Right lobe of liver (tissue), 6 donors: ENCODE measurements at places on chromosomes 7 and 10.

- DNase-seq: no peak
Observed at GRCh38 chr7:132162556-132163144, 413.6 kb downstream of the PLXNA4 start.

- DNase-seq: peak; percentile 61
Observed at GRCh38 chr7:151864081-151864480, 12.8 kb downstream of the PRKAG2 start.

- DNase-seq: no peak
Observed at GRCh38 chr7:33129806-33130153, 416 bp downstream of the BBS9 start.

GRCh38 chr10:44935201-44935965, 24.2 kb upstream of the RASSF4 start:
- DNase-seq: no peak

- no peak for DNase-seq
Observed at GRCh38 chr7:41576166-41576565, 126.7 kb downstream of the INHBA start.

DNA sequence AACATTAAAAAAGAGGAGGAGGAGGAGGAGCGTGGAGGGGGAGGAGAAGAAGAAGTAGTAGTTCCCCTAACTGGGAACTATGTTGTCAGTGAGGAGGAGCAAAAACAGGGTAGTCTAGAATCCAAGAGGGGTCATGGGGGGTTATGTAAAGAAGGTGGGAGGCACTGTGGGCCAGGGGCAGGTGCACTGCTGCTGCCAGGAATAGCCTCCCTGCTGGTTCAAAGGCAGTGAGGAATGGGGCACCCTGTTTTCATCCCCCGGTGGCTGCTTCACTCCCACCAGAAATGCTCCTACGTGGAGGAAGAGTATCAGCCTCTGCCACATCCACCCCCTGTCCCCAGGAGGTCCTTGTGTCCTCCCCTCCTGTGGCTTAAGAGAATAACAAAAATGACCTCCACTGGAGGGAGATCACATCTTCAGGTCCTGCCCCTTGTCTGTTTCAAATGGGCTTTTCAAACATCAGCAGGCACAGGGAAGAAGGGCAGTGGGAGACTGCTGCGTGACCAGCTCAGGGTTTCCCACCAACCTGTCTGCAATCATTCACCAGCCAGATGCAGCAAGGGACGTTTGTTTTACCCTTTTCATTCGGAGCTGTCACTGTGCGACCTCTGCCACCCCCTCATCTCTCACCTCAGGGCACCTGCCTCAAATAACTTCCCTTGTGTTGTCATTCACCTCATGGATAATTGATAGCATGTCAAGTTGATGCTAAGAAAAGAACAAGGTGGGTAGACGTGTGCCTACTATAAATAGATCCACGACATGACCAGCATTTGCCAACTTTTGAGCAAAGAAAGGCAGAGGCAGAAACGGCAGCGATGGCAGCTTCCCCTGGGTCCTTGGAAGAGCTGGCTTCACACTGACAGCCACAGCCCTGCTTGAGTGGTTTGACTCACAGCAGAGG, 92.6 kb downstream of the DGKI start:
- DNase-seq: no peak

GRCh38 chr7:101342892-101343291, 19.8 kb upstream of the COL26A1 start:
- DNase-seq: no peak

GRCh38 chr10:16384021-16384420, 52.8 kb upstream of the PTER start:
- no peak for DNase-seq

GRCh38 chr10:114631090-114631665, 26.9 kb downstream of the ABLIM1 start:
- no peak for DNase-seq

DNA sequence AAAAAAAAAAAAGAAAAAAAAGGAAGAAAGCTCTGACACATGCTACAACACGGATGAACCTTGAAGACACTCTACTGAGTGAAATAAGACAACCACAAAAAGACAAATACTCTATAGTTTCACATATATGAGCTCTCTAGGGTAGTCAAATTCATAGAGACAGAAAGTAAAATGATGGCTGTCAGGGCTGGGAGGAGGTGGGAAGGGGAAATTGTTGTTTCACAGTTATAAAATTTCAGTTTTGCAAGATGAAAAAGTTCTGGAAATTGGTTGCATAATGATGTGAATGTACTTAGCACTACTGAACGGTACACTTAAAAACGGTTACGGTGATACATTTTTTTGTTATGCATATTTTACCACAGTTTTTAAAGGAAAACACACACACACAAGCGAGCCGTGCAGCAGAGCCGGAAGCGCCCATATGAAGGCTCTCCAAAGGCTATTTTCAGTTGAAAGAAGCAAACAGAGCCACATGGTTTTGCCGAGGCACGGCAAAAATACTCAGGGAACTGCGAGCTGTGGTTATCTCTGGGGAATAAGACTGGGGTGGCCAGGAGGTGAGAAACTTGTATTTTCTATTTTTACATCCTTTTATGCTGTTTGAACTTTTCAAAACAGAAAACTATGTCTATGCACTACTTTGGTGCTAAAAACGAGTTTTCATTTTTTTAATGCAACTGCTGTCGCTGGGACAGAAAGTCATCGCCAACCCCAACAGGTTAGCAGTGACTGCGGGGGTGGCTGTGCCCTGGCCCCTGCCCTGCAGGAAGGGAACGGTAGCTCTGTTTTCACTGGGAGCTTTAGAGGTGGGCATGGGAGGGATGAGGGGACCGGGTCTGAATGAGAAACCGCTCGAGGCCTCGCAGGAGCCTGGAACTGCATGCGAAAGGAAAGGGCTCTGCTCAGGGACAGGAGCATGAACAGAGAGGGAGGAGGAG, 132.9 kb downstream of the OAT start:
- DNase-seq: no peak

DNA sequence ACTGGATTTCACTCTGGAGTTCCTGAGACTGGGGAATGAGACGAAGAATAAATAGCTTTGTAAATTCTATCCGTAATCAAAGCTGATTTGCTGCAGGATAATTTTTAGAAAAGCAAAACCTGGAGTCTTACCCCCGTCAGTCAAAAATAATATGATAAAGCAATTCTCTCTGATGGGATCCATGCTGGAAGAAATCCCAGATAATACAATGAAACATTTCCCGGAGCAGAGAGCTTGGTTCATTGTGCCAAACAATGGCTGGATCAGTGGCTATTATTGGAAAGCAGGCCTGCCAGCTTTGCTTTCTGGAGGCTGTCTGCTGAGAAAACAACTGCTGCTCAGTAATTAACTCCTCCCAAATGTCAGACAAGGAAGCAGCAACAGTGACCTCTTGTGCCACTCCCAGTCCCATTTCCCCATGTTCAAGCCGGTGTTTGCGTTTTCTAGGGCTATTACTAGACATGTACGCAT, 609.4 kb upstream of the PCDH15 start:
- DNase-seq: no peak

DNA sequence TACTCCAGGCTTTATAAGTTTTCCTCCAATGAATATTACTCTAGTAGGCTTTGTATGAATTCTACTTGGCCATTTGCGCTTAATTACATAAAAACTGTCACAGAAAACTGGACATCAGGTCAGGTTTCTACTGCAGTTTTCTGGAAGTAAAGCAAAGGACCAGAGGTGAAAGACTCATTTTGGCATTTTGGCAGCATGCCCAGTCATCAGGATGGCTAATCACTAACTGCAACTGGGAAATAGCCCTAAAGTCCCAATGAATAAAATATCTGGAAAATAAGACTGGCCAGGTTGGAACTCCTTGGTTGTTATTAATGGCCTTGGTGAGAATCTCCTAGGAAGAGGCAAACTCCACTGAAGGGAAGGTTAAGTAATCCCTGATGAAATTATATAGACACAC, 75.5 kb downstream of the COPG2 start:
- DNase-seq: no peak

DNA sequence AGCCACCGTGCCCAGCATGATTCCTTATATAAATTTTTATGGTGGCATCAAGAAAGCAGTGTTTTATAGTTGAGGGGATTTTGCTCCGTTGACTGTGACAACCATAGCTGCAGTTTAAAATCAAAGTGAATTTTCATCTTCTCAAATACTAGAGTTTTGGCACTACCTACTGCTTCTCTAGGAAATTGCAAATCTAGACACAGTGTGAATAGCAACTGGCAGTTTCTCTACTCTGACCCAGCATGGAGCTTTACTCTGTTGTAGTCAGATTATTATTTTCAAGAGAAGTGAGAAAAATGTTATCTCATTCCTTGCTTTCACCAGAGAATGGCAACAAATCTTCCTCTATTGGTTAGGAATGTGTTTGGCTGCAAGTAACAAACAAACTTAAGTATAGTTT, 22.9 kb downstream of the MCM10 start:
- no peak for DNase-seq

- DNase-seq: no peak
Observed at GRCh38 chr7:150733482-150734095, 3.6 kb upstream of the GIMAP5 start.

DNA sequence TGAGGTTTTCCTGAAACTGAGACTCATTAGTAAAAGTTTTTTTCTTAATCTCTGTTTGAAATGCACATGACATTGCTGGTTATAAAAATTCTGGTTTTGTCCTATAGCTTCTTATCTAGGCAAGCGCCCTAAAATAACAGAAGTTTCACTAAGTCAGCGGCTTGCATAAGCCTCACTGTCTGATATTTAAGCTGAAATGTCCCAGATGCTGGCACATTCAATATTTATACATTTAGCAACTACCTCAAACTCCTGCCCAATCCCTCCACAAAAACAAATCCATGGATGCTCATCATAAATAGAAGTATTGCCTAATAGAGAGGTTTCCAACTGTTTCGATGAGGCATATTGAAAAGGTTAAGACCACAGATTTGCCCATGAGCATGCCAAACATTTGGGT, 83.1 kb upstream of the EGR2 start:
- DNase-seq: no peak

- DNase-seq: no peak
Observed at GRCh38 chr10:31101123-31101522, 69.5 kb upstream of the ZNF438 start.
